ENCODE measurements at places on chromosomes 7 and 10.
A peak's percentile ranks its signal among the peaks of the same experiment; 100 is the strongest.

GRCh38 chr10:71528371-71529206 lies 131.9 kb downstream of the CDH23 start:
- DNase-seq = no peak

GRCh38 chr10:11286261-11286852 lies 268.7 kb downstream of the CELF2 start:
- no peak for DNase-seq

DNA sequence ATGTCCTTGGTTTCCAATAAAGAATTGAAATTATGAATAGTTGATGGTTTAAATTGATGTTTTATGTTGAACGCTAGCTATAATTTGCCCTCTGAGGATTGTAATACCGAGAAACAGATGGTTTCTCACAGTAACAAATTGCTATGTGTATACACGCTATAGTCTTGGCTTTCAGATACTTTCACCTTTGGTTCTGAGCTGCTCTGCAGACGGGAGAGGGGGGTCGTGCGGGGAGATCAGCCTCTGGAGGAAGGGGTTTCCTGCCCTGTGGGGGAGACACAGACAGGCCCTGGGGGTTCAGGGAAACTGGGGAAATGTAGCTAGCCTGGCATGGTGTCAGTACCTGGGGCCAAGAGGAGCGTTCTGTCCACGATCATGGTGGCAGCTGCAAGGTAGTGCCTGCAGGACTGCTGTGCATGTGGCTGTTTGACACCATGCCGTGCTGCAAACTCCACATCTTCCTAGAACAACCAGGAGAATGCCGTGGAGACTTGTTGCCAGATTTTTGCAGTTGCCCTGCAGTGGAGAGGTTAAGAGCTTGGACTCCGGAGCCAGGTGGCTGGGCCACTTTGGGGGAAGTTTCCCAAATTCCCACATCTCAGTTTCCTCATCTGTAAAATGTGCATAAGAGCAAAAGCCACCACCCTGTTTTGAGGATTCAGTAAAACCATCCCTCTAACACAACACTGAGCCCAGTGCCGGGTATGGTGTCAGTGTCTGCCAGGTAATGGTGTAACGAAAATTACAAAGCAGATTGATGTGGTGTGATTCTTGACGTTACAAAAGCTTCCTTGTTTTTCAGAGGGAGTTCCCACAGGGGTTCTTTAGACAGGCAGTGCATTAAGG lies 167.9 kb downstream of the CUX1 start:
- no peak for DNase-seq

- no peak for DNase-seq
Observed at GRCh38 chr10:4535521-4535920, 290.5 kb upstream of the AKR1E2 start.

- DNase-seq = no peak
Observed at GRCh38 chr7:24119852-24120251, 164.1 kb upstream of the NPY start.

DNA sequence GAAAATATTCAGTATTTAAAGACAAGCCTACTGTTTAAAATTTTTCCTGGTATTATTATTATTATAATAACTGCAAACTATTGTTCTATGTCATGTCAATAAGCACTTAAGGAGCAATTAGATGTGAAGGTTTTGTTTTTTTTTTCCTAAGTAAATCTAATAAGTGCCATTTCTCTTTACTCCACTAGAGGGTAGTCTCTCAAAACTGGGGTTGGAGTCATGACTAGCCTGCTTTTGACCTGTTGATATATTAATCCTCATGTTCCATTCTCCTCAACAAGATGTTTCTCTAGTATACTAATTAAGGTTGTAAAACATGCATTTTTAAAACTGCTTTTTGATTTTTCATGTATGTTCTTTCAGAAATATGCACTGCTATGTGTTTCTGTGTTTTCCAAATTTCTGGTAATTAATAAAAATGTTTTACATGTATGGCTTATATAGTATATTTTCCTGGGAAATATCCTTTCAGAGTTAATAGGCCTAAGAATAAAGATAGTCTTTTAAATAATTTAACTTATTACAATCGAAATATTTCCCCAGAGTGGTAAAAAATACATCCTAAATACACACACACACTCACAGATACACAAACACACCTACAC lies 1.0 kb upstream of the LRRN3 start:
- no peak for DNase-seq

DNA sequence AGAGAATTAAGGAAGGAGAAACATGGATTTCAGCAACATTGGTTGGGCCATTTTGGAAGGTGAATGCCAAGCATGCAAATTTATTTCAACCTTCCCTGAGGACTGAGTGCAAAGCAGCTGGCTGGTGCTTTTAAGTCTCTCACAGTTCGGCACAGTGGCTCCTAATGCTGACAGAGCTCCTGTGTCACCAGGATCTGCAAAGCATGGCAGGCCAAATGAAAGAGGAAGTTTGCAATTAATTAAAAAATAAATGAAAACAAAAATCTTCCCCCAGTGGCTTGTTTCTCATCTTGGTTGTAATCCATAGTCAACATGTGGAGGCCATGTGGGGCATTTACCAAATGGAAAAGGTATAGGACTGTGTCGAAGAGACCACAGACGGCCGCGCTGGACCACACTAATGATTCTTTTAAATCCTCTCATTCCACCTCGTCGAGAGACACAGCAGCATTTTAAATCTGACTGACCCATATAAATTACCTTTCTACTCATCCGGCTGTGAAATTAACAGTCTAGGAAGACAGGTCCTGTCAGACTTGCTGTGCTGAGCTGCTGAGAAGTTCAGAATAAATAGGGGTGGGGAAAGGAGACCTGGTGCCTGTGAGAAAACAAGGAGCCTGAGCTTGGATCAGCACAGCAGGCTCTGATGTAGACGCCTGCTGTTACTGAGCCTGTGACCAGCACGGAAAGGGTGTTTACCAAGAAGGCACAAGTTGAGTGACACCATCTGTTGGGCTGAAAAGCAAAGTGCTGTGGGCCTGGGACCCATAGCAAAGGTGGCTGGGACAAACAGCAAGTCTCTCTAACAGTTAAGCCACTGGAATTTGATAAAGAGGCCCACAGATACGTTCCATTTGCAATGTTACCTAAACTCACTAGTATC lies 136.0 kb upstream of the COL1A2 start:
- DNase-seq = no peak

DNA sequence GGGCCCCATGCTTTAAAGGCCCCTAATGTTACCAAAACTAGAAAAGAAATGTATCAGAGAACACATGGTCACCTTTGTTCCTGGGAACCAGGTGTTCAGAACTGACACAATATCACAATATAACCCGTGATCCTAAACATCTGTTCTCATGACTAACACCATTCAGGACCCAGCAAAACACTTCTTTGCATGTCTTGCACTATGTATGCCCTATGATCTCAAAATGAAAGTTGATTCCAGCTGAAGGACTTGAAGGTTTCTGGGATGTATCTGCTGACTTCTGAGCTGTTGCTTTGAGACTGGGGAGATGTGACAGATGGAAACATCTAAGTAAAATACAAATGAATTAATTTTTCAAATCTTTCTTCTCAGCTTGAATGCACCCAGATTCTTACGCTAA lies 37.5 kb upstream of the PIK3CG start:
- no peak for DNase-seq

- DNase-seq = no peak
Observed at GRCh38 chr10:66350622-66351399, 575.0 kb upstream of the LRRTM3 start.

- peak; percentile 51 for DNase-seq
Observed at GRCh38 chr10:124612611-124613498, 131.3 kb downstream of the FAM53B start.

DNA sequence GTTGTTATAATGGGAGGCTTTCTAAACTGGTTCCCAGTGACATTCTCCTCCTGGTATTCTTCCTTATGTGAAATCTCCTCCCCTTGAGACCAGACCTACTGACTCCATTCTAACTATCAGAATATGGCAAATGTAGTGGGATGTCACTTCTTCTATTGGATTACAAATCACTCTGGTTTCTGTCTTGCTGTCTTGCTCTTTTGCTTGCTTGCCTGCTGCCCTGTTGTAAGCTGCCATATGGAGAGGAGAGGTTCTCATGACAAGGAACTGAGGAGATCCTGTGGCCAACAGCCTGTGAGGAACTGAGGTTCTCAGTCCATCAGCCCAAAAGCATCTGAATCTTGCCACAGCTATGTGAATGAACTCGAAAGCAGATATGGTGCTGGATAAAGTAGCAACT lies 4.7 kb upstream of the NRCAM start:
- DNase-seq = no peak

DNA sequence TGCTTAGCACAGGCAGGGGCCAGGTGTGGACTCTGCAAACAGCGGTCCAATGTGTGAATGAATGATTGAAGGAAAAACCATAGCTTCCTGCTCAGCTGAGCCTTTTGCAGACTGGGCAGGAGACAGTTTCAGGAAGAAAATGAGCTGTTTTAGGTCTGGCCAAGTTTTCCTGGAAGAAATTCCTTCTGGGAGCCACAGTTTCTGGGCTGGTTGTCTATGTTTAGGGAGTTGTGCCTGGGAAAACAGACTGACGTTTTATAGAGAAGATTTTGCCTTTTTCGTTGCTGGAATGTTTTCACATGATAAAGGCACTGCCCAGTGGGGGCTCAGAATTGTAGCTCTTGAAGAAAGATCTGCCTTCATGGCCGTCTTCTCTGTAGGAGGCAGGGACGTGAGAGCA lies 255.1 kb downstream of the CCSER2 start:
- no peak for DNase-seq

DNA sequence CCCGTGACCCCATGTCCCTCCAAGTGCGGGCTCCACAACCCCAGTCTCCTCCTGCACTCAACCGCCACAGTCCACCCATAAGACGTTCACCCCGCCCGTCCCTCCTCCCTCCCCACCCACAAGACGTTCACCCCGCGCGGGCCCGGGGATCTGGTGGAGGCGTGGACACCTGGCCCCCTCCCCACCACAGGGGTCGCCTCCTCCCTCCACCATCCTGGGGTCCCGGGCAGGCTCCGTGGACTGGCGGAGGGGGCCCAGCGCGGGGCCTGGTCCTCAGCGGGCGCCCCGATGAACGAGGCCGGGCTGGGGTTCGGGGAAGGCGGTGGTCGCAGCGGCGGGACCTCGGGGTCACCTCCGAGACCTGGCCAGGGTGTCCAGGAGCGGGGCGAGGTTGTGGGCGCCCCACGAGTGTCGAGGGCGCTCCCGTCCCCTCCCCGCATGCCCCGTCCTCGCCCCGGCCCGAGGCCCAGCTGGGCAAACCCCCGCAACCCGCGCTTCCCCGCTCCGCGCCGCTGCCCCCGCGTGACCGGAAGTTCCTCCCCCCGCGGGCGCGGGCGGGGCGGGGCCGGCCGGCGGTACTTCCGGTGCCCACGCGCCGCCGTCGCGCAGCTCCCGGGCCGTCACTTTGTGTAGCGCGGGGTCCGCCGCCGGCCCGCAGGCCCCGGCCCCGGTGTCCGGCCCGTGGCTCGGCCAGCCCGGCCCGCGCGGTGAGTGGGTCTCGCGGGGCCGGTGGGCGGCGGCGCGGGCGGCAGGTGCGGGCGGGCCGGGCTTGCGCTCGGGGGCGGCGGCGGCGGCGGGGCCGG lies at the start of gene ZNF316:
Gene ZNF316, plus strand, starts transcription at position 578 of the 803 bp plus-strand sequence. CDS start 5,092 bp downstream, outside the sequence.
- DNase-seq = peak; percentile 72

GRCh38 chr7:17488829-17489228 lies 190.4 kb downstream of the AHR start:
- no peak for DNase-seq

DNA sequence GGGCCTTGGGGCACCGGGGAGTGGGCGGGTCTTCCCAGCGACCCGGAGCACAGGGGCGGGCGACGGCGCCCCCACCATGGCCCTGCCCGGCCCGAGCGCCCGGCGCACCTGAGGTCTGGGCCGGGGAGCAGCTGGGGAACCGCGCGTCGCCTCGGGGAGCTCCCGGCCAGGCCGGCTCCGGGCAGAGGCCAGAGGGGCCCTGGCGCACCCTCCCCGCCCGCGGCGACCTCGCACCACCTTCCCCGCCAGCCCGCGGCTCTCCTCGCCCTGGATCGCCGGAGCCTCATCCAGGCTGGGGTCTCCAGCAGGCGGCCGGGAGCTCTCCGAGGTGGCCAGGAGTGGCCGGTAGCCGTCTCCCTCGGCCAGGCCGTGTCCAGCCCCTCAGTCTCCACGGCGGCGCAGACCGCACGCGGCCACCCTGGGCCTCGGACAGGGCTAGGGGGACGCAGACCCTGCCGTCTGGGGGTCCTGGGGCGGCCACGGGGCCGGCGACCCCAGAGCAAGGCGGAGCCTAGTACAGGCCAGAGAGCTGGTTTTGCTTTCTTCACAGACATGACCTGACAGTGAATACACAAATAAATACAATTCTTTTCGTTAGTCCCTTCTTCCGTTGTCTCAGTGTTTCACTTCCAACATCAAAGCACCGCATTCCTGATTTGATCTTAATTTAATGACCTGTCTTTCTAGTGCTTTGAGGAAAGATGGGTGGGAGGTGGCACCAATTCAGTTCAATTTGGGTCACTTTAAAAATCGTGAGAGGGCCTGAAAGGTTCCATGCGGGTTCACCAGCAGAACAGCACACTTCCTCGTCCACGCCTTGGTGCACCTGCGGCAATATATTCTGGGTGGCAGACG lies 356.9 kb downstream of the DNAJB6 start:
- DNase-seq = peak; percentile 13

DNA sequence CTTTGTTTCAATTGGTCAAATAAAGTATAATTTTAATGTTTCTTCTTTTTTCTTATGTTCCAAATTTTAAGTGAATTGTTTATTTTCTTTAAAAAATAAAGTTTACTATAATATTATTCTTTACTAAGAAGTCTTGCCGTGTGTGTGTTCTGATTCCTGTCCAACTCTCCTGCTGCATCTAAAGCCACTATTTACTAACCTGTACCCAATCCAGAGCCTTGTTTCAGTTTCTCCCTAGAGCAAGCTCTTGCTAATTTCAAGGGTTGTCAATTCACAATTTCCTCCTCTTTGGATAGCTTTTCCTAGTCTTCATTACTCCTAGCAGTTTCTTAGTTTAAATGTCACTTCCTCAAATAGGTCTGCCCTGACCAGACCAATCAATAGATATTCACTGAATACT lies 314.9 kb upstream of the SEMA3A start:
- no peak for DNase-seq

GRCh38 chr7:94928168-94928707 lies 20.8 kb downstream of the PPP1R9A start:
- no peak for DNase-seq

- no peak for DNase-seq
Observed at GRCh38 chr10:88045096-88045495, 181.7 kb downstream of the PTEN start.

GRCh38 chr7:46318276-46318675 lies 397.2 kb upstream of the IGFBP3 start:
- no peak for DNase-seq

DNA sequence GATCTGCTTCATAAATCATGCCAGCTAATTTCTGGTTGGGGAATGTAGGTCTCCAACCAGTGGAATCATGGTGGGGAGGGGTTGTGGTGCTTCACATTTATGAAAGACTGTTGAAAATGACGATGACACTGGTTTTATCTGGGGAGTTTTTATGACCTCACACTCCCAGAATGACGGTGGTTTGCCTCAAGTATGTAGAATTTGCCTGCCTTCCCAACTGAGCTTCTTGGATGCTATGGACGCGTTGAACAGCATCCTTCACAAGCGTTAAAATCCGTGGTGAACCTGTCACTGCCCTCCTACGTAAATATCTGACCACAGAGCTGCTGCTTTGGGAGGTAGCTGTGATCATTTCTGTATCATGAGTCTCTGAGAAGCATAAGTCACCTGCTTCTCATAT lies 3.3 kb downstream of the INSYN2A start:
- DNase-seq = no peak

- DNase-seq = no peak
Observed at GRCh38 chr7:122677149-122677548, 21.8 kb downstream of the RNF133 start.
